Tongue (tissue), 3 donors: ENCODE measurements at places on chromosomes 5 and 9. TPM values are rescaled to one million over a fixed set of nuclear protein-coding genes. Genes with fewer than 3 reads are reported as not detected.

Gene SPINK1
- total RNA-seq, result not detected

Gene PCSK5
- 35.1 TPM for total RNA-seq

Gene F2RL2
- total RNA-seq, result 9.8 TPM

Gene CNTFR
- total RNA-seq, result 6.2 TPM

Gene CER1
- not detected for total RNA-seq

Gene SPAG8
- 3.7 TPM for total RNA-seq

Gene LMX1B
- not detected for total RNA-seq

Gene ZNF474
- 1.0 TPM for total RNA-seq
